Peyer's patch (tissue), 4 donors: ENCODE measurements at places on chromosomes 7 and 10. TPM values are rescaled to one million over a fixed set of nuclear protein-coding genes. Genes with fewer than 3 reads are reported as not detected.

- no peak for DNase-seq
These were observed 38.3 kb downstream of the AHCYL2 start for GRCh38 chr7:129263168-129263567.

- DNase-seq, result no peak
These were observed 1.0 kb downstream of the SEPHS1 start for GRCh38 chr10:13347043-13347499.

GRCh38 chr10:126041804-126042231 is 145.5 kb downstream of the FANK1 start:
- peak; percentile 91 for DNase-seq

- no peak for DNase-seq
These were observed 684.3 kb upstream of the NRP1 start for GRCh38 chr10:34018784-34019183.

GRCh38 chr10:124560377-124561105 is 98.9 kb downstream of the LHPP start:
- DNase-seq, result no peak

- no peak for DNase-seq
These were observed 177.6 kb downstream of the PPP1R17 start for GRCh38 chr7:31864646-31865045.

SND1 gene
- total RNA-seq, result 55.5 TPM
